ENCODE measurements at places on chromosomes 3 and 15. TPM values are rescaled to one million over a fixed set of nuclear protein-coding genes. Genes with fewer than 3 reads are reported as not detected.

TMEM40 gene
- not detected for total RNA-seq

CCR8 gene
- total RNA-seq, result 10.2 TPM

ADPGK gene
- 91.4 TPM for total RNA-seq

PARP15 gene
- 15.0 TPM for total RNA-seq

CMTM7 gene
- 51.1 TPM for total RNA-seq

CAMP gene
- total RNA-seq, result not detected

ARNT2 gene
- 0.09 TPM for total RNA-seq

TERC gene
- total RNA-seq, result 14.9 TPM

ADAMTS7 gene
- 4.4 TPM for total RNA-seq

LIPH gene
- 0.65 TPM for total RNA-seq

RARB gene
- not detected for total RNA-seq

Measured in activated T-helper 17 cell treated with anti-CD3 and anti-CD28 coated beads, Interleukin-2, amount 50 U/mL, for 72 hours (primary cell).